ENCODE measurements at places on chromosomes 11 and 22.
A peak's percentile ranks its signal among the peaks of the same experiment; 100 is the strongest.

DNA sequence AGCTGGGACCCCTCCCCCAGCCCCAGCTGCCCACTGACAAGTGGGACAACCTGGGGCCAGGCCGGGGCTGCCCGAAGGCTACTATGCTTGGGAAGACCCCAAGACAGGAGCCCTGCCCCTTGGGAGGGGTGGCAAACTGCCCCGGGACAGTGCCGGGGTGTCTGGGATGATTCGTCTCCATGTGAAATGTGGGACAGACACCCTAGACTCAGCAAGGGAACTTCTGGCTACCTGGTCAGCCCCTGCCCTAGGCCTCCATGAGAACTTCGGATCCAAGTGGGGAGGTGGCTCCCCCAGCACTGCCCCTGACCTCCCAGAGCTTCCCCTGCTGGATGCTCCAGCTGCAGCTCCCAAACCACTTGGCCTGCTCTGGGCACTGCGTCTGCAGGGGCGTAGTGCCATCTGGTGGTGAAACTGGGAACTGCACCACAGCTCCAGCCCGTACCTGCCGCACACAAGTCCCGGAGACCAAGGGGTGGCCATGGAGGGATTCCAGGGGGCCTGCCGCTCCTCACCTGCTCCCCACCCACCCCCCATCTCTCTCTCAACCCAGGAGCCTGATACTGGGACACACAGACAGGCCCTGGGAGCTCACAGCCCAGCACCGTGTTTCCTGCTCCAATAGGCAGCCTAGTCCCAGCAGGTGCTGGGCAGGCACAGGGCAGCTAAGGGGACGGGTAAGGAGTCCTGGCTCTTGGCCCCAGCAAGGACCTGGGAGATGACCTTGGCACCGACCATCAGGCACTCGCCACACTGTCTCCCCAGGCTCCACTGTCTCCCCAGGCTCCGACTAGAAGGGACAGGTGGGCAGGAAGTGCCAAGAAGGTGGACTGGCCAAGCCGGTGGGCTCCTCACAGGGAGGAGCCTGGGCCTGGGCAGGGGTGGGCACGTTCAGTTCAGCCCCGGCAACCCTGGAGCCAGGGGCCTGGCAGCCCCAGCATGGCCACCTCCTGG lies 194.1 kb downstream of the IGLL1 start:
- peak; percentile 60 for DNase-seq

DNA sequence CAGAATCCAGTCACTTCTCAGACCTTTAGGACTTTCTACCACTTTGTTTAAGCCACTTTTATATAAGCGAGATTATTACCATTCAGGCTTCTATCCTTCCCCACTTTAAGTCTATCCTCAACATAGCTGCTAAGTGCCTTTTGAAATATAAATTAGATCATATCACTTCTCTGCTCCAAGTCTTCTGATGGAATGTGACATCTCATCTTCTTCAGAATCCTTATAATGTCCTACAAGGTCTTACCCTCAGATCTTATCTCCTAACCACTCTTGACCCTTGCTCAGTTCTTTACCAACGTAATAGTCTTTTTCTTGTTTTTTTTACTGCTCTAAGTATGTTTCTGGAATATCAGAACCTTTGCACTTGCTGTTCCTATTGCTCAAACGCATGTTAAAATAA lies 188.7 kb downstream of the DYNC2H1 start:
- no peak for DNase-seq

GRCh38 chr11:91459840-91460239 lies 764.8 kb upstream of the FAT3 start:
- DNase-seq: no peak

GRCh38 chr22:43867839-43868635 lies 5.7 kb upstream of the SULT4A1 start:
- peak; percentile 64 for DNase-seq

DNA sequence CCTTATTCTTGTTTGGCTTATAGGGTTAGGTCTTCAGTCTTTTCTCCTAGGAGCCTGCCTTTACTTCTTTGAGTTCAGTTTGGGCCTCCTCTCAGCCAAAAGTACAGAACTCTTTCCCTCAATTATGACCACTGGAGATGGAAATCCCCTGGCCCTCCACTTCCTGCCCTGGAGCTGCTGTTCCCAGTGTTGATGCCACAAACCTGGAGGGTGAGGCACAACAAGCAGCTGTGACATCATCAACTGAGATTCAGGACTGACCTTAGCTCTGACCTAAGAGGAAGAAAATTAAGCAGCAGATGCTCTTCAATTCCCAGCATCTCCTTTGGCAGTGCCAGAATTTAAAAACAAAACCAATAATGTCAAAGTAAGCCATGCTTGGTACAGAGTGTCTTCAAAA lies 3.0 kb downstream of the ABTB2 start:
- DNase-seq: peak; percentile 5

- DNase-seq: no peak
Observed at GRCh38 chr11:103547024-103547423, 437.8 kb downstream of the DYNC2H1 start.

GRCh38 chr22:22893077-22893805 lies 5.6 kb downstream of the IGLL5 start:
- no peak for DNase-seq

GRCh38 chr22:34604312-34604711 lies 461.6 kb upstream of the ISX start:
- no peak for DNase-seq

GRCh38 chr11:72758304-72758689 lies 6.1 kb upstream of the ARAP1 start:
- peak; percentile 80 for DNase-seq
